OCI-LY7 (cell line): ENCODE measurements at places on chromosomes 6 and 20.

DNA sequence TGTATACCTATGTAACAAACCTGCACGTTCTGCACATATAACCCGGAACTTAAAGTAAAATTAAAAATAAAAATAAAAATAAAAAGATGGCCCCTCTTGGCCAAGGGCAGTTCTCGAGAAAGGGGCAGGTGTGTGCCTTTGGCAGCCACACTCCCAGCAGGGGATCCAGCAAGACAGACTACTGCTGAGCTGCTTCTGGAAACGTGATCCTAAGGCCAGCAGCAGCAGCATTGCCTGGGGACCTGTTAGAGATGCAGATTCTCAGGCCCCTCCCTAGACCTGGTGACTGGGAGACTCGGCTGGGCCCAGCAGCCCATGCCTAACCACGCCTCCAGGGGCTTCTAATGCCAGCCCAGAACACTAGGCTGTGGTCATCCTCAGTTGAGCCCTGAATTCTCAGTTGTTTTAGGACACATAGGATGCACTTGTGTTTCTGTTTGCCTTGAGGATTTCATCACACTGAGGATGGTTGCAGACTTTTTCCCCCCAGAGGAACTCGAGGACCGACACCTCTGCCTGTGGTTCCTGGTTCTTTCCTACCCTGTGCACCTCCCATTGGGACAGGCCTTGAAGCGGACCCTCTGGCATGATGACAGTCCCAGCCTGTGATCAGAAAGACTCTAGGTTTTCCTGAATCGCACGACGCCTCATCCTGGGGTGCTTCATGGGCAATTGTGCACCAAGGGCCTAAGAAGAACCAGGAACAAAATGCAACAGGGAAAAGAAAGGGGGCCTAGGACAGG lies 105.9 kb downstream of the TOX2 start:
- DNase-seq, result no peak

GRCh38 chr6:157607317-157608109 lies 215.5 kb upstream of the SNX9 start:
- peak; percentile 79 for DNase-seq

DNA sequence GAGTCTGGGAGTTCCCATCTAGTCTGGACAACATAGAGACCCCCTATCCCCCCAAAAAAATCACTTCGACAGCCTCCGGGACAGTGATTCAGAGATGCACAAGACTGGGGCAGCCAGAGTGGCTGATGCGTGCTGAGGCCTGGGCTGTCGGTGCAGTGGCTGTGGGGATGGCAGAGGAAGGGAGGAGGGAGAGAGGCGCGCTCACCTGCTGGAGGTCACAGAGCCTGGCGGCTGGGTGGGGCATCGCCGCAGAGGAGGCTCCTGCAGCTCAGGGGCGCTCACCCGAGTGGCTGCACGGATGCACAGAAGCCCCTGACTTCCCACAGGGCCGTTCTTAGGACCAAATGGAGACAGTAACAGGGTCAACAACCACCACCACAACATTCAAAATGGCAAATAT lies 182.8 kb downstream of the SMOC2 start:
- no peak for DNase-seq

DNA sequence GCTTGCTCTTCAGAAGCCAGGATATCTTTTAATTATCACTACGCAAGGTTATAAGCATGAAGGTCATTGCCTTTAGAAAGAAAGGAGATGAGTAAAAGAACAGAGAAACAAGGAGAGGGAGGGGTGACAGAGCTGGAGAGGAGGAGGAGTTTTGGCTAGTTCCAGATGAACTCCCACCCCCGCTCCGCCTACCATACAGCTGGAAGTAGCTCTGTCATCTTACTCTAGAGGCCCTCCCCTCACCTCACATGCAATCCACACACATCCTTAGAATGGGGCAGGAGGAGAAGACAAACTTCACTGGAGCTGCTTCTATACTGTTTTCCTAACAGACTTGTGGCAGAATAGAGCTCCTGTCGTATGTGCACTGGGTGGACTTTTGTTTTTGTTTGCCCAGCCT lies 144.7 kb downstream of the SCML4 start:
- DNase-seq, result no peak
